ENCODE measurements at places on chromosomes 3 and 15.

DNA sequence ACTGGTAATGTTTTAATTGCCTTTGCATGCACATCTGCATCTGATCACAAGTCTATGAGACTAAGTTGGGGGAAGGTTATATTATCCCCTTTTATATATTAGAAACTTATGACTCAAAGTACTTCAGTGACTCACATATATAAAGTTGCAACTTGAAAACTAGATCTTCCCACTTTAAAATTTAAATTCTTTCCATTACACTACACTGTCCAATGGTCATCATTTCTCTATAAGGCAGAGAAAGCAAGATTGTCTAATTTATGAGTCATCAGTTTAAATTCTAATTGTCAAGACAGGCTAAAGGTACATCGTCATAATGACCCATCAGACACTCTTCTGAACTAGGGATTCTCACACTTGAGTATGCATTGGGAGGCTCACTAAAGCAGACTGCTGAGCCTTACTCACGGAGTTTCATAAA lies 37.9 kb downstream of the CPA3 start:
- no peak for DNase-seq

- no peak for DNase-seq
Measured at GRCh38 chr3:176824811-176825210, 372.5 kb downstream of the TBL1XR1 start.

- peak; percentile 60 for DNase-seq
Measured at GRCh38 chr15:59691194-59691805, 2.2 kb upstream of the BNIP2 start.

- no peak for DNase-seq
Measured at GRCh38 chr3:16816048-16816780, 68.5 kb upstream of the PLCL2 start.

- no peak for DNase-seq
Measured at GRCh38 chr3:184679056-184679816, 32.6 kb downstream of the MAGEF1 start.

DNA sequence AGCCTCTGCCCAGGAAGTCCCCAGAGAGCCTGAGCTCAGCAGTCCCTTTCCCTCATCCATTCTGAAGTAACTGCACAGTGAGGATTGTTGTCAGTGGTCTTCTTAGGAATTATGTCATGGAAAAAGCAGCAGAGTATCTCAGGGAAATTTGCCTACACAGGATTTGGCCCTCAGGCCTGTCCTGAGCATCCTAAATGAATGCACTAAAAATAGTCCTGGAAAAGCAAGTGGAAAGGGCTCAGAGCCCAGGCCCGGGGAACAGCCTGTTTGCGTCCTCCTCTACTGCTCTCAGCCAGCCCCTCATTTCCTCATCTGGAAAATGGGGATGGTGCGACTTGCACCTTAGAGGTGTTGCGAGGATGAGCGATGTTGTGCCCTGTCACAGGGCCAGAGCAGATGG lies 21.6 kb downstream of the LYSMD4 start:
- DNase-seq: no peak

- DNase-seq: no peak
Measured at GRCh38 chr3:48426401-48426909, 3.4 kb downstream of the PLXNB1 start.

- peak; percentile 57 for DNase-seq
Measured at GRCh38 chr3:139588450-139588849, 48.9 kb upstream of the RBP1 start.

GRCh38 chr15:74782259-74783071 lies 585 bp downstream of the CSK start:
- no peak for DNase-seq

DNA sequence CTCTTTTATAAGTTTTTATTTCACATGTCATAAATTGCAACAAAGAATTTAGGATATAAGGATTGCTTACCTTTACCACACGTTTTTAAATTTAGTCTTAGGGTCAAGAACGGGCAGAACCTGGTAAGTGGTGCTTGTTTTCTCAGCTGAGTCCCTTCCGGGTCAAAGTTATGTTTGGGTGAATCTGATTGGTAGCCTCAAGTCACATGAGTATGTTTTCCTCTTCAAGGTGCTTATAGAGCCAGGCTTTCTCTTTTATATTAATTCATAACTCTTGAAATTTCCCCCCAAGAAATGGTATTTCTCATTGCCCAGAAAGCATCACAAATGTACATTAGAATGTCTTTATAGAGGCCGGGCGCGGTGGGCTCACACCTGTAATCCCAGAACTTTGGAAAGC lies 415.7 kb upstream of the ROBO2 start:
- no peak for DNase-seq

- peak; percentile 19 for DNase-seq
Measured at GRCh38 chr3:184748219-184749135, 36.6 kb upstream of the MAGEF1 start.

GRCh38 chr15:96700555-96700954 lies 370.1 kb downstream of the NR2F2 start:
- DNase-seq: peak; percentile 72

GRCh38 chr3:65979731-65980130 lies 59.0 kb downstream of the MAGI1 start:
- DNase-seq: no peak

GRCh38 chr3:169430707-169431404 lies 232.7 kb downstream of the MECOM start:
- DNase-seq: no peak

DNA sequence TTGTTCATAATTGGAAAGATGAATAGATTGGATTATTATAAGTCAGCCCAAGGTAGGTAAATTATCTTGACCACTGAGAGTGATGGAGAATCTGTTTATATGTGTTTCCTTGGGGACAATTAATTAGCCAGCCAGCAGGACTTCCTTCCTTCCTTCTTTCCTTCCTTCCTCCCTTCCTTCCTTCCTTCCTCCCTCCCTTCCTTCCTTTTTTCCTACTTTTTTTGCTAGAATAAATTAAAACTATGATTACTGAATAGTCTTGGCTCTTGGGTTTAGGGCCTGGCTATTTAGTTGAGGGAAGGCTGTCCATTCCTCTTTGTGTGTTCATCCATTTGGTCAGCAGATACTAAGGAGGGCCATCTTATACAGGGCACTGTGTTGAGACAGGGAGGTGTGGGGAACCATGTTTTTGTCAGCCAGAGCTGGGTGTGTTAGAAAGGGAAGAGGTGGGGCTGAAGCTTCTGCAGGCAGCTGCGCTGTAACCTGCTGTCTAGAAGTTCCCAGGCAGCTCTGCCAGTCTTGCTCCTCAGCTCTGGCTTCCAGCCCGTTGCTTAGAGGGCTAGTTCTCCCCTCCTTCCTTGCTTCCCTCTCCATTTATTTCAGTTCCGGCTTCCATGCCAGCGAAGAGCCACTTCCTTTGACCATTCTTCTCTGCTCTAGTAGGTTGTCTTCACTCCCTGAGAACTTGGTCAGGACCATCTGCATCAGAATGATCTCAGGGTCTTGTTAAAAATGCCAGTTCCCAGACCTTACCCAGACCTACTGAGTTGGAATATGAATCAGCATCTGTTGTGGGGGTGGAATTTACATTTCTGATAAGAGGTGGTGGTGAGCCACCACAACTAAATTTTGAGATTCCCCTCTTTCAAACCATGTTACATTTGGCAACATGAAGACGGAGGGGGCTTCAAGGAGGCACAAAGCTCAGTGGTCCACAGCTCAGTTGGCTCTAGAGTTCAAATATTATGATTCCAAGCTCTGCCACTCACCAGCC lies 113.9 kb downstream of the DGKG start:
- DNase-seq: no peak

DNA sequence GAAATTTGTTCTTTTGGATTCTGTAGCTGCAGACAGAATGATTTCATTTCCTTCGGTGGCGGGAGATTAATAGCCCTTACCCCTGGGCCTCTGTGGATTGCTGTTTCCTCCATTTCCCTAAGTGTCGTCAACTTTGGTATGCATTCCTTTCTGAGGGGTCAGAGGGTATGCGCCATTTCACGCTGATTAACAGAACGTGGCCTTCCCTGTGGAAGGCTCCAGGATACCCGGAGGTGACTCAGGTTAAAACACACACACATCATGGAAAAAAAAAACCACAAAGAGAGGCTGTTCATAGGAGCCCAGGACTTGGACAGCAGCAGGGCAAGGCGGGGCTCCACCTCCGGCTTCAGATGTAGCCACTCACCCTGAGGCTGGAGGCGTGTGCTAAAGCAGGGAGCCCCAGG lies 51.9 kb downstream of the EPHB1 start:
- DNase-seq: no peak

DNA sequence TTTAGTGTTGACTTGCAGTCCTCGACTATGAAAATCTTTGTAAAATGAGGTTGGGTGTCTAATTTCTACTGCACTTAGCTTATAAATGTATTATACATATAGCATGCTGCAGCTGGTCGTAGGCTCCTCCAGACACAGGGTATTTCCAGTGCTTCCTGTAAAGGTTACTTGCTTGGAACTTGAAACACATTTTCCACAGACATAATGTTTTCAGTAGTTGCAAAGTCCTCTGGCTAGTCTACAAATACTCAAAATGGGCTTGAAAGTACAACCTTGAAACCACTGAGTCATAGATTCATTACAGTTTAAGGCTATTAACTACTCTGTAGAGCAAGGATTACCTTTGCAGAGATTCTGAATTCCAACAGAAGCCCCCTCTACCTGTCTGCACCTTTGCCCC lies 464.1 kb downstream of the RAP2B start:
- DNase-seq: no peak

- DNase-seq: no peak
Measured at GRCh38 chr3:132236701-132237651, 80.2 kb upstream of the ACP3 start.

DNA sequence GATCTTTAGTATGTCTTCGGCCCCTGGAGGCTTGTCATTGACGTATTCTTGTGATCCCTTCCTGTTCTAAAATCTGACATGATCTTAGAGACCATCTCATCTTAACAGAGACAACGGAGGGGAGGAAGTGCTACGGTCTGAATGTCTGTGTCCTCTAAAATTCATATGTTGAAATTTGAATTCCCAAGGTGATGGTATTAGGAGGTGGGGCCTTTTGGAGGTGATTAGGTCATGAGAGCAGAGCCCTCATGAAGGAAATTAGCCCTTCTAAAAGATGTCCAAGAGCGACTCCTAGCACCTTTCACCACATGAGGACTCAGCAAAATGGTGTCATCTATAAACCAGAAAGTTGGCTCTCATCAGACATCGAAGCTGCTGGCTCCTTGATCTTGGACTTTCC lies 233.2 kb upstream of the CMC1 start:
- DNase-seq: no peak

- no peak for DNase-seq
Measured at GRCh38 chr3:108011616-108012015, 79.2 kb downstream of the CD47 start.

GRCh38 chr3:146550743-146551510 lies 6.5 kb upstream of the PLSCR1 start:
- DNase-seq: no peak

DNA sequence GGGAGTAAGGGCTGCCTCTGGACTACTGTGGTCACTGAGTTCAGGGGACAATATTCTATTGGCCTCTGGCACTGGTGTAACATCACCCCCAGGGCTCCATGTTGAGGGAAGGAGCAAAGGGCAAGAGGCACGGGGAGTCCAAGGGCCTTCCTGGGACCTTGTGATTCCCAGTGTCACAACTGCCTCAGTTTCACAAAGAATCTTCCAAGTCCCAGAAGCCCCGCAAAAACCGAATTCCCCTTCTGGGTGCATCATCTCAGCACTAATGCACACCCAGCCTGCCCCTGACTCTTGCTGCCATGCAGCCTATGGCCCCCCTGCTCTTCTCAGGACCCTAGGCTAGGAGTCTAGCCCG lies 5.5 kb downstream of the AMOTL2 start:
- DNase-seq: no peak

DNA sequence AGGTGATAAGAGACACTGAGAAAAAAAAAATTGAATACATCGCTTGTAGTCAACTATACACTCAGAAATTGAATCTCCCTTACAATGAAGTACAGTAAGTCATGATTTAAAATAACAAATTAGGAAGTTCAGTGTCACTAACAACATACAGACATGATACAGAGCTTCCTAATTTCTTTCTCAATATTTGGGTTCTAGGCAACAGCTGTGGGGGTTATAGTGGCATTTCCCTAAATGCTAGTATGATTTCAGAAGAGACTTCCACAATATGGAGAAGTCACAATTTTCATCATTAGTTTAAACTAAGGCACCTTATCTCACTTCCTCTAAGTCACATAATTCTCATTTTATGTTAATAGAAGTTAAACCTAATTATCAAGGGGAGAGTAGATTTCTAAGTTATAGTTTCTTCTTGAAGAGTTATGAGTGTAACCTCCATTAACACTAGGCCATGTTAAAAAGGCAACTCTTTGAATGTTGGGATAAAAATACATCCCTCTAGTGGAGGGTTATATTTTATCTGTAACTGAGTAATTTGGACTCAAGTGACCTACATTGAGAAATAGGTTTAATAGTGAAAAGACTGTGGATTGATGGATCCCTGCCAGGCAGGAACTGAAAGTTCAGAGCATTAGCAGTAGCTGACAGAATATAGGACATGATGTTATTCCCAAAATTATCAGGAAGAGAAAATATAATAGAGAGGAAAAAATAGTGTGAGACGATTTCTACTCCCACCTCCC lies 286.0 kb upstream of the SUCLG2 start:
- DNase-seq: no peak

- no peak for DNase-seq
Measured at GRCh38 chr3:43865351-43865750, 174.6 kb downstream of the ABHD5 start.

DNA sequence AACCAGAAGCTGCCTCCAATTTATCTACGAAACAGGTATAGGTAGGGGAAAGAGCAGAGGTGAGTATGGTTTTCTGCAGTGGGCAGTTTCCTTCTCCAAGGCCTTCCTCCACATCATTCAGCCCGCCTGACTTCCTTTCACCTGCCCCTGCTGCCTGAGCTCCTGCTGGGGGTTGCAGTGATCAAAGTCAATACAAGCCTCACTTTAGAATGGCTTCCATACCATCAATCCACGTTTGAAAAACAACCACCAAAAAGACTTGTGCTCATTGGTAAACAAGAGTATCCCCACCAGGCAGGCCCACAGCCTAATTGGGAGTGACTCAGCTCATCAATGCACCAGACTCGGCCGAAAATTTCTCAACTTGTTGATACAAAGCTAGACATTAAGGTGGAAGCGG lies 159.9 kb downstream of the MAGI1 start:
- no peak for DNase-seq

DNA sequence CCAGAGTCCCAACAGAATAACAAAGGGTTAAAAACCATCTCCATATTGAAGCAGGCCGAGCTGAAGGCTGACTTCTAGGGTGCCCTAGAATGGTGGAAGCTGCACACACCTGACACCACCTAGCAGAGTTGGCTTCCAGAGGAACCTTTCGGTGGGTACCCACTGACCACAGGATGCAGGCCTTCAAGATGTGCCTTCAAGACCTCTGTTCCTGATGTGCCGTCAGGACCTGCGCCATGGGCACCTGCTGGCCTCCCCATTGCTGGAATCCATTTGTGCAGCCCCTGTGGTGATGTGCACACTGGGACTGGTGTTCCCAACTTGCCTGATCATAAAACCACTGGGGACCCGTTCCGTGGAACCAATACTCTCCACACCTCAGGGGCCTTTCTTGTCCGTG lies 35.7 kb upstream of the RPL32 start:
- no peak for DNase-seq

GRCh38 chr3:131530388-131530787 lies 27.6 kb upstream of the MRPL3 start:
- no peak for DNase-seq

GRCh38 chr3:42173307-42173706 lies 82.2 kb downstream of the TRAK1 start:
- DNase-seq: no peak

- DNase-seq: no peak
Measured at GRCh38 chr15:80447077-80447476, 42.9 kb downstream of the ARNT2 start.

GRCh38 chr3:112097378-112097777 lies 11.2 kb downstream of the C3orf52 start:
- DNase-seq: peak; percentile 64

All from NCI-H1105 treated with DMSO at 0.1 percent for 48 hours (cell line).